ENCODE measurements at places on chromosomes 12 and 14. TPM values are rescaled to one million over a fixed set of nuclear protein-coding genes. Genes with fewer than 3 reads are reported as not detected.

The PRH2 gene
- not detected for total RNA-seq

The RGS6 gene
- total RNA-seq, result 1.7 TPM

The NEDD8 gene
- total RNA-seq, result 158 TPM

DNA sequence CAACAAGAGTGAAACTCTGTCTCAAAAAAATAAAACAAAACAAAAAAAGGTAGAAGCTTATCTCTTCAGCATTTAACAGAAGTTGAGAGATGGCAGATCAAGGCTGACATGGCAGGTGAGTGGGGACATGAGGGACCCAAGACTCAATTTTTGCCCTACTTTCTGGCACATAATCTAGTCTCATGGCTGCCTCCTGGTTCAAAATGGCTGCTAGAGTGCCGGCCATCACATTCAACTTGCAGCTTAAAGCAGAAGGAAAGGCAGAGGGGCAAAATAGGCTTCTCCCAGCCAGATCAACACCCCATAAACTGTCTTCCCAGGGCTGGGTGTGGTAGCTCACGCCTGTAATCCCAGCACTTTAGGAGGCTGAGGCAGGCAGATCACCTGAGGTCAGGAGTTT, 784.9 kb downstream of the MED13L start:
- DNase-seq, result no peak

DNA sequence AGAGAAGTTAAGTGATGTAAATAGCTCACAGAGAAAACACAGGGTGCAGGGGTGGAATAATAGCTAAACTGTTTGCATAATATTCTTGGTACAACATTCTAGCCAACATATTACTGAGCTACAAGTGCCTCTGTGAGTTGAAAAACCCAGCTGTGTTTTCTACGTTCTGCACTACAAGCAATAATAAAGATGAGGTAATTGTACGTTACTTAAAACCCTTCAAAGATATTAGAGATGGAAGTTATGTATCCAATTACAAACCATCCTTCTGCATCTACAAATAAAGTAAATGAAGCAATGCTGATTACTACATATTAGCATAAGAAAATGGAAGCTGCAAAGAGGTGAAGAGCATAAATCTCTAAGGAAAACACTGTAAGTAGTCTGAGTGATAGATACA, 271.4 kb downstream of the SSPN start:
- no peak for DNase-seq

GRCh38 chr14:70886421-70887206, 20.6 kb upstream of the PCNX1 start:
- no peak for DNase-seq

DNA sequence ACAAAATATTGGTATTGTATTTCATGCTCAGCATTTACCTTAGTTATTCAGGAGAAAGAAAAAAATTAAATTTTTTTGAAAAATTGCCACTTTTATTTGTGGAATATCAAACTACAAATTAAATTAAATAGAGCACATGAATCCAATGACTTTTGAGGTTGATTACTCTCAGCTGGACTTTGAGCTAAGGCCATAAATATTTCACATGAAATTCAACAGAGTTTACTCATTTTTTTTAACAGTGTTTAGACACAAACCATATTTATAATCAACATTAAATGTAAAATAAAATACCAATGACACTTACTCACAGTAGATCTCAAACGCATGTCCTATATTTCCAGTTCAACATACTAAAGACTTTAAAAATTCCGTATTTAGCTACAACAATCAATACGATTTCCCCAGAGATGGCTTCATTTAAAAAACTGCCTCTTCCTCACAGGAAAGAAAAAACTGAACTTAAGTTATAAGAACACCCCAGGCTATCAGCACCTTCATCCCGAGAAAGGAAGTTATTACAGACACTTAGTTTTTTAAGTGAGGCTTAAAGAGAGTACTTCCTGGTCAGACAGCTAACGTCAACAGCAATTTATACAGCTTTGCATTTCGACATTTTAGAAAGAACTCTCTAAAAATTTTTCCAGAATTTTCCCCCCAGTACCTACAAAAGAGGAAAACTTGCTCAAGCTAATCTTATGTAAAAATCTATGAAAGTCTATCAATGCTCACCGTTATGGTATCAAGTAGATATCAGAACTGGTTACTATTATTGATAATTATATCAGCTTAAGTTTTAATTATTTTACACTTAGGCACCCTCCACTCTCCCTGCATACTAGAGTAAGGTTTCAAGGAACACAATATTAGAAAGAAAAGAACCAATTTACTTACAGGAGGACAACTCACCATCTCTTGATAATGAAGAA, 13.8 kb downstream of the TAOK3 start:
- DNase-seq, result no peak

- no peak for DNase-seq
Measured at GRCh38 chr12:9751204-9752144, 9.2 kb downstream of the CD69 start.

GRCh38 chr12:58067610-58068387, 126.4 kb downstream of the ATP23 start:
- no peak for DNase-seq

DNA sequence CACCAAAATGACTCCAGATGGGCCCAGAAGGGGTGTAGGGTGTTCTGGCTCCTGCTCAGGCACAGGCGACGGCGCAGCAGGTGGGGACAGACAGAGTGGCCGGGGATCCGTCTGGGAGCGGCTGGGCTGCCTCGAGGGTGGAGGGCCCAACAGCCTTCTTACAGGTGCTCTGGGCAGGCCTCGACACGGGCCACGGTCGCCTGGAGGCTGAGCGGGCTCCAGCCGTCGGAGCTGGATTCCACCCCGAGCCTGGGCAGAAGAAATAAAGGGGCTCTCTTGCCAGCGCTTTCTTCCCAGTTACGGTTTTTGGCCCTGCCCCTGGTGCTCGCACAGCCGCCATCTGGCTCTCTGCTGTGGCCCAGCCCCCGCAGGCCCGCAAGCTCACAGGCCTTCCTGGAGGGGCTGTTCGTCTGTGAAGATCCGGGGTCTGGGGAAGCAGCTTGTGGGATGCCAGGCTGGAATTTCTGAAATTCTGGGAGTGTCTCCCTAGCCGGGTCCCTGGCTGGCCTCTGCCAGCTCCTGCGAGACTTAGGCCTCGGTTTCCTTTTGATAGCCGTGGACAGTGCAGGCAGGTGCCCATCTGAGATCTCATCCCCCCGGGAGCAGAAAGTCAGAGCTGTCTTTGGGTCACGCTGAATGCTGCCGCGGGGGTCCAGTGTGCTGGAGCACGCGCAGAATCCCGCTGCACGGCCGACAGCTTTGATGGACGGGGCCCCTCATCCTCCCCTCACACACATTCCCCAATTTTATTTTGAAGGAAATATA, 122.7 kb downstream of the PAPOLA start:
- no peak for DNase-seq

DNA sequence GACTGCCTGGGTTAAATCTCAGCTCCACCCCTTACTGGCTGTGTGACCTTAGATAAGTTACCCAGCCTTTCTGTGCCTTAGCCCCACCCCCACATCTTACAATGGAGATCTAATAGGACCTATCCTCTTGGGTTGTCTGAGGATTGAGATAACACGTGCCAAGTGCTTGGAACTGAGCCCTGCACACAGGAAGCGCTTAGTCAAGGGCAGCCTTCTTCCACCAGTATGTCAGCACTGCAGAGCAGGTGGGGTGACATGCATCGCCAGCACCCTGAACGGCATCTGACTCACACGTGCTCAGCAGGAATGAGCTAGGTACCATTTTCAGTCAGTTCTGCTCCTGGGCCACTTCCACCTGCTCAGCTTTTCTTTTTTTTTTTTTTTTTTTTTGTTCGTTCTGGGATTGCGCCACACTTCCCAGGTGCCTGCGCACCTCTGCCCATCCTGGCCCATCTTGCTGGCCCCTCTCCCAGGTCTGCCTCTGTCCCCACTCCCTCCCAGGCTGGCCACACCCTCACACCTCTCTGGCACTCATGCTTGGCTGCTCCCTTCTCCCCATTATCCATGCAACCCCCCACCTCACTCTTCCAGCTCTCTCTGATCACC, 19.6 kb downstream of the LGMN start:
- no peak for DNase-seq

DNA sequence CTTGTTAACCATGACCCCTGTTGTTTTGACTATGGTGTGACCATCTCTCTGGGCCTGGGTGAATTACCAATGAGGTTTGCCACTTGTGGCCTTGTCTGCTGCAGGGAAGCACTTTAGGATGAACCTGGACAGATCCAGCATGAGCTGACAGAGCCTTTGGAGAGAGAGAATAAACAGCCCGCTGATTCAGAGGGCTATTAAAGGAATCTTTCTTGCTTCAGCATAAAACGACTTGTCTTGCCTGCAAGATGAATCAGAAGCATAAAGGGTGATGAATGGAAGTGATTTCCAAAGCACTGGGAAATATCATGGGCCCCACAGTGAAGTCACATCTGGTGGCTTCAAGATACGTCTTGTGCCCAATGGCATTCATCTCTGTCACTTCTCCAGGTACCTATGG, 69.0 kb upstream of the WSCD2 start:
- DNase-seq, result no peak

DNA sequence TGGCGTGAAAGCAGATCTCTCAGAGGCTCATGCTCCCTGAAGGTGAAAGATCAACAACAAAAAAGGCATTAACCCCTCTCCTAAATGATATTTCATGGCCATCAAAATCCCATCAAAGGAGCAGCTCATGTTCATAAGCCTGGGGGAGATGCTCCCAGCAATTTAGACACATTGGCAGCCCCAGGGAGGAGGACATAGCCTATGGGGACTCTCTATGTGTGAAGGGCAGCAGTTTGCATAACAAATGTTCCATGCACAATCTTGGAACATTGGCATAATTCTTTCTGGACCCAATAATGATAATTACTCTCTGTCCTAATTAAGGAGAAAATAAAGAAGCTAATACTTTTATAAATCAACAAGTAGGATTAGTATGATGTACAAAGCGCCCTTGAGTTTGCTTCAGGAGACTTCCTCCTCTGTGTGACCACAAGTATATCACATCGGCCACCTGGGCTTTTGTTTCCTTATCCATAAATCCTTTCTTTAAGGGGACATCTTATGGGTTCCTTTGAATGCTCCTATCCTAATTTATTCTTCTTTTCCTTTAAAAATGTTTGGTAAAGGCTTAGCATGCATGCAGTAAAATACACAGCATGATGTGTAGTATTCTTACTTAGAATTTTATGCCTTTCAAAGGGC, 161.9 kb upstream of the PLEKHG7 start:
- no peak for DNase-seq
